Daoy (cell line): ENCODE measurements at places on chromosomes 3 and 15.

DNA sequence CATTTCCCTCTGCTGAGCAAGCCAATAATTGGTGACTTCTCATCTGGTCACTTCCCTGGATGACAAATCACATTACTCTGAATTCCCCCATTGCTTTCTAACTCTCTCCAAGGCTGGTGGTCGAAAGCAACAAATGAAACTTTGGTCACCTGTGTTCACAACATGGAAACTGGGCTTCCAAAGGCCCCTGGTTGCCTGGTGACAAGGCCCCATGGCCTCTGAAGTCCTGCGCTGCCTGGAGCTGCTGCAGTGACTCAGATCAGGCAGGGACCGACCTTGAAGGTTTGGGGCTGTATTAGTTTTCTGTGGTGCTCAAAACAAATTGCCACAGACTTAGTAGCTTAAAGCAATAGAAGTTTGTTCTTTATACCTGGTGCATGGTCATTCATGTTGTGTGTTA lies 345.3 kb downstream of the WDR72 start:
- no peak for DNase-seq

DNA sequence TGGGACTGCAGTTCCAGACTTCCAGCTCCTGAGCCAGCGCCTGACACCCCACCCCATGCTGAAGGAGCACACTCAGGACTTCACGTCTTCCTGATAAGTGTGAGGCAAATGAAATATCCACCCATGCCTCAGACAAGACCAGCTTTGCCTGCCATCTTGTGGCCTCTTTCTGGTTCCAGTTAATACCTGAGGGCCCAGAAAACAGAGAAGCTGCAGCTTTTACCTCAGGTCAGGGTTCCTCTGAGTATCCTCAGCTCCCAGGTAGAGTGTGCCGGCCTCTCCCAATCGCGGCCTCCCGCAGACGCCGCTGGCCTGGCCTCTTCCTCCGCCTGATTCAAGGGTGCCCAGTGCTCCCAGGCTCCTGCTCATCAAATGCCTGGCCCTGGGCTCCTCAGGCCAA lies 5.1 kb upstream of the KLHL6 start:
- no peak for DNase-seq

- no peak for DNase-seq
These were observed 269.0 kb upstream of the ADAMTS9 start for GRCh38 chr3:64956711-64957325.

DNA sequence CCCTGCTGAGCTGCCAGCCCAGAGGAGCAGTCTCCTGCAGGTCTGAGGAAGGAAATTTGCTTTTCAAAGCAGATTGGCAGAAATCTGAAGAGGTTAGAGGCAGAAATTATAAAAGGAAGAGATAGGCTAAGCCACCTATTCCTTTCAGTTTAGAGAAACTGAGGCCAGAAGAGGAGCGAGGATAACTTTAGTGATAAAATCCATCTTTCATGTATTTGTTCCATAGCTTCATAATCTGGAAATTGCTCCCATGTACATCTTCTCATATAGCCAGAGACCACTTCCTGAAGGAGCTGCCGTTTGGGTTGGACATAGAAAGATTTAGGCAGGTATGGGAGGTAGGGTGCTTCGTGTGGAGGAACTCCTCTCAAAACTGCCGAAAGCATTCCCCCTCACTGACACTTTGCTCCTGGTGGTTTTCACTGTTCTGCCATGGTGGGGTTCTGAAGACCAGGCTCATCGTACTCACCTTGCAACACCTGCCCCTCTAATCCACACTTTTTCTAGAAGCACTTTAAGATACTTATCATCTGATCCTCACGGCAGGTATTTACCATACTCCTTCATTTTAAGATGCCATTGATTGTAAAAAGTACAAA lies 670 bp upstream of the ACAP2 start:
- DNase-seq, result no peak
